ENCODE measurements at places on chromosomes 4 and X.

GRCh38 chrX:140502491-140503237 lies 2.2 kb downstream of the SOX3 start:
- DNase-seq = no peak

DNA sequence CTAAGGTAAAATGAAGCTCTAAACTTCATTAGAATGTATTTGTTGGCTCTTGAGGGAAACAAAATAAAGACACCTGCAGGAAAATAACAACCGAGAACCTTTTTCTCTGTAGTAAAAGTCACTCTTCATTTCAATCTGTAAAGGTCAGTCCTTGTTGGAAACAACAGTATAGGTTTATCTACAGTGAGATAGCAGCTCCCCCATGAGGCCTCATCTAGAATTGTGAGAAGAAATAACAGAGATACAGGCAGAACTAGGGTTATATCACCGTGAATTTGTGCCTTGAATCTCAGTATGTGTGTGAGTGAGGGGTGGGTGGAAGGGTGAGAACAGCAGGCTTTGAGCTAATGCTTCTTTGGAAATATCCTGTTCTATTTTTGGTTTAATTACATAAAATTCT lies 107.8 kb upstream of the FMR1 start:
- DNase-seq = no peak

- DNase-seq = no peak
Observed at GRCh38 chr4:32180086-32180485, 1459.9 kb downstream of the PCDH7 start.

- DNase-seq = no peak
Observed at GRCh38 chr4:39528061-39528465, 824 bp upstream of the UGDH start.

- DNase-seq = no peak
Observed at GRCh38 chr4:37220685-37221084, 23.9 kb upstream of the NWD2 start.

DNA sequence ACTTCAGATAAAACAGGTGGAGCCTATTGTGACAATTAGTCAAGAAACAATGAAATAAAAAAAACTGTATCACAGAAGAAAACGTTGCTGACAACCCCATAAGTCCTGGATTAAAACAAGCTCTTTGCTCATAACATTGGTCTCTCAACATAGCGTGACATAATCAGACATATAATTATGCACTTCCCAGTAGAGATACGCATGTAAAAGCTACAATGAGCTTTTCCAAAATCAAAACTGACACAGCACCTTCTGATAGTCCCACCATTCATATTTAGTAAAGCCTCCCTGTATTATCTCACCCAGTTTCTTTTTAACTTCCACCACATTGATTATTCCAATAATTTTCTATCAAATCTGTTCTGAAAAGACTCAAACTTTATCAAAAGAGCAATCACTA lies 372.1 kb upstream of the SMIM31 start:
- DNase-seq = no peak

DNA sequence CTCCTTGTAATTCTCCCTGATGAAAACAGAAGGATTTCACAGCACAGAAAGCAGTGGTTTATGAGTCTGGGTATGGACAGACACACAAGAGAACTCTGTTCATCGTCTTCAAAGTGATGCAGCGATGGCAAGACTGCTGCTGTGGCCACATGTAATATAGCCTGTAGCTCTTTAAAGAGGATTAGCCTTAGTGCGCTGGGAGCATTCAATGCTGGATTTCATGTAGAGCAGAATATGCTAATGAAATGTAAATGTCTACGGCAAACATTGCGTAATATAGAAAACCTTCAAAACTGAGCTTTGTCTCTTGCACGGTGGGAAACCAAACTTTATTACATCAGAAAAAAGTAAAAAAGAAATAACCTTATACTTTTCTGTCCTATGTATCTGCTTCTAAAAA lies 42.9 kb downstream of the ALPK1 start:
- DNase-seq = no peak

DNA sequence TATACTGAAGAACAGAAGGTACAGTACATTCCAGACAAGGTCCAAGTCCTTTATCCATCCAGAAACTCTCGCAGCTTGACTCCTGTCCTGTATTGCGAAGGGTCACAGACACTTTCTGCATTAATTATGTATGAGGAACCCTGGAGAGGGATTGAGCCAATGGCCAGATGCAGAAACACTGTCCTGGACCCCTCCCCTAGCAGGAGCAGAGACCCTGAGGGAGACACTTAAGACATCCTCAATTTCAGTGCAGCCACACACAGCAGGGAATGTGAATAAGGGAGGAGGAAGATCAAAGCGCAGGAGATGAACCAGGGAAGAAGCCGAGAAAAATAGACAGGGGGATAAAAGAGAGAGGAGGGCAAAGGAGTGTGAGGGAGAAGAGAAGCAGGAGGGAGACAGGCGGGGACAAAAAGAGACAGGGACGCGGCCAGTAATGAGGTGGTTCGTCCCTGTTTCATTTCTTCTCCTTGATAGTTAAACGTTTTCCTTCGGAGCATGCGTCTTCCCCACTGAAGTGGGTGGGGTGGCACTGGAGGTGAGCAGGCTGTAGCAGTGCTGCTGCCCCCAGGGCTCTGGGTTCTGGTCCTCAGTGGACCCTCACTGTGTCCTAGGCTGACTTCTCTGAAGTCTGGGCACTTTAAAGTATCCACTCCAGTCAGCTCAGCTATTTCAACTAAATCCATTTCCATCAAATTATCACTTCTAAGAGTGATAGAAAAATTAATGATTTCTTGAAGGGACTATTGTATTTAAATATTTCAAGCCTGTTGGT lies 356.4 kb upstream of the NOCT start:
- DNase-seq = no peak

- DNase-seq = no peak
Observed at GRCh38 chr4:43425206-43425605, 532.7 kb downstream of the GRXCR1 start.

DNA sequence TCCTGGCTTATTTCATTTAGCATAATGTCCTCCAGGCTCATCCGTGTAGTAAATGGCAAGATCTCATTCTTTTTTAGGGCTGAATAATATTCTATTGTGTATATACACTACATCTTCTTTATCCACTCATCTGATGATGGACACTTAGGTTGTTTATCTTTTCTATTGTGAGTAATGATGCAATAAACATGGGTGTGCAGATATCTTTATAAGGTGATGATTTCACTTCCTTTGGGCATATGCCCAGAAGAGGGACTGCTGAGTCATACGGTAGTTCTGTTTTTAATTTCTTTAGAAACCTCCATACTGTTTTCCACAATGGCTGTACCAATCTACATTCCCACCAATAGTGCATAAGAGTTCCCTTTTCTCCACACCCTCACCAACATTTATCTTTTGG lies 317.6 kb upstream of the CNKSR2 start:
- DNase-seq = no peak

- no peak for DNase-seq
Observed at GRCh38 chr4:159367781-159368080, 264.9 kb downstream of the RAPGEF2 start.

DNA sequence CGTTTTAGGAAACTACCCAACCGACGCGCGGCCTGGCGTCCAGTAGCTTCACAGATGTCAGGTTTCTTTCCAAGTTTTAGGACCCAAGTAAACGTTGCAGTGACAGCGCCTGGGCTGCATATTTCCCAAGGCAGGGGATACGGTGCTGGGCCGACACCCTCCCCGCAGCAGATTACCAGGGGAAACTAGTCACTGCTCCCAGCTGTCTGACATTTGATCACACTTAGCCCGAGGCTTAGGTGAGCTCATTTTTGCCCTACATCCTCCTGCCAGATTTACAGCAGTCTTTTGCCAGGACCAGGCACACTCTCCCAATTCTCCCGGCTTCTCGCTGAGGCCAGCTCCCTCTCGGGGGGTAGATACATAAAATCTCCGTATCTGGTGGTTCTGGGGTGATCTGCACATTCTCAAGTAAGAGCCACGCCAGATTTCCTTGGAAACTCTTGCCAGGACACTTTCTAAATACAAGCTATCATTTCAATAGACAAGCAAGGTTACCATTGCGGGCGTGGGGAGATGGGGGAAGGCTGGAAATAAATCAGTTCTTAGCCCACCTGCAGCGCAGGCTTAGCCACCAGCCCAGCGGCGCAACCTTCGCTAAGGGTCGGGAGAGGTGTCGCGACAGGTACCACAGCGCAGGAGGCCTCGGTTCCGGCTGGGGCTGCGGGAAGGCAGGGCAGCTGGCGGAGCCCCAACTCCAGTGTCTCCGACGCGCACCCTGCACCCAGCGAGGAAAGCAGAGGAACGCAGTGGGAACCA lies 2.5 kb upstream of the SOX3 start:
- no peak for DNase-seq

DNA sequence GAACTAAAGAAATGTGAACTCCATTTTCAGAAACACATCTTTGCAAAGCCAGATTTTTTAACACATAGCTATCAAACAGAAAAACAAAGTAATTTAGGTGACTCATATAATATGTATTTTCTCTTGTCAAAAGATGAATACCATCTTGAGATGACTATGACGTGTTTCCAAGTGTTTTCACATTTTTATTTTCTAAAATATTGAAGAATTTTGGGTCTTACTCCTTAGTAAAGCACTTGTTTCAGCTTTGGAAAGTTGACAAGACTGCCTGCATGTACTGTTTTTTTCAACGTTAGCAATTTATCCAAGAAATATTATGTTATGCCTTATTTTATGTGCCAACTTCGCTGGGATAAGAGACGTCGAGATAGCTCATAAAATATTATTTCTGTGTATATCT lies 733.9 kb upstream of the EPHA5 start:
- DNase-seq = no peak

GRCh38 chr4:15012017-15012788 lies 9.9 kb downstream of the CPEB2 start:
- DNase-seq = no peak

GRCh38 chr4:54296548-54297203 lies 67.6 kb downstream of the PDGFRA start:
- DNase-seq = no peak

- no peak for DNase-seq
Observed at GRCh38 chrX:11704725-11705495, 39.2 kb upstream of the ARHGAP6 start.

- no peak for DNase-seq
Observed at GRCh38 chr4:130484826-130485225, 1388.9 kb downstream of the C4orf33 start.

DNA sequence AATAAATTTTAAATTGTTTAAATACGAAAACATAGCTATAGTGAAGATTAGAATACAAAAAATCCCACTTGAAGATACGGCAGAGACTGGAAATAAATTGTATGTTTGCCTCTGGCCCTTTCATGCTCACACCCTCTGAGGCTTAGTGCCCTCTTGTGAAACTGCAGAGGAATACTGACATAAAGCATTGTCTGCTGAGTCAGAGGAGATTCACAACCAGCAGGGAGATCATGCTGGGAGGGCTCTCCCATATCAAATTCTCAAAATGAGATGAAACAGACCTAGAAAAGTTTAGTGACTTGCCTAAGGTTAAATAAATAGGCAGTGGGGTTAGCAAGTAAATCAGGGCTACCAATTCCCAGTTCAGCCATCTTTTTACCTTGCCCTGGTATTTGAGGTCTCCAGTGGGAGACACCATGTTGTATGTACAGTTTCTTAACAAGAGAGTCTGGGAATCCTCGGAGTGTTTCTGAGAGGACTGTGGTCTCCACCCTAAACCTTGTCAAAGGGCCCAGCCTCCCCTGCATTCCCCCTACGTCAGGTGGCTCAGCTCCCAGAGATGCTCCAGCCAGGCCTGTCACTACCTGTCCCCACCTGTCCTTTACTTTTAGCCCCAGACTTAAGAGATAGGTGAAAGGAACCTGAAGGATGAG lies 581.4 kb upstream of the DIPK2B start:
- no peak for DNase-seq

DNA sequence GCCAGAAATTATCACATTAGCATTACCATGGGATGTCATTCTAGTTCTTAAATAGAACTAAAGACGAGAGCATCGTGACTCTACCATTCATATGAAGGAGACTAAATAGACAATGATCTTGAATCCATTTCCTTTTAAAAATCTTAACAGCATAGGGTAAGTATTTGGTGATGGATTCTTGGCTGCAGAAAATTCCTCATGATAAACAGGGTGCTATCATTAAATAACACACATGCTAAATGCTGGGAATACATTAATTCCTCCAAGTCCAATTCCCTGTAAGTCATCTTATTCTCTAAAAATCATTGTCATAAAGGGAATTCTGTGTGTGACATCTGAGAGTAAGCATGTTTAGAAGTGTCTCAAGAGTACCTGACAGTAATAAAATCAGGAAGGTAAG lies 470.4 kb upstream of the MAGEB2 start:
- no peak for DNase-seq

GRCh38 chr4:7960790-7961655 lies 21.4 kb upstream of the AFAP1 start:
- DNase-seq = no peak

- DNase-seq = no peak
Observed at GRCh38 chr4:99362768-99363167, 10.2 kb upstream of the ADH1C start.

DNA sequence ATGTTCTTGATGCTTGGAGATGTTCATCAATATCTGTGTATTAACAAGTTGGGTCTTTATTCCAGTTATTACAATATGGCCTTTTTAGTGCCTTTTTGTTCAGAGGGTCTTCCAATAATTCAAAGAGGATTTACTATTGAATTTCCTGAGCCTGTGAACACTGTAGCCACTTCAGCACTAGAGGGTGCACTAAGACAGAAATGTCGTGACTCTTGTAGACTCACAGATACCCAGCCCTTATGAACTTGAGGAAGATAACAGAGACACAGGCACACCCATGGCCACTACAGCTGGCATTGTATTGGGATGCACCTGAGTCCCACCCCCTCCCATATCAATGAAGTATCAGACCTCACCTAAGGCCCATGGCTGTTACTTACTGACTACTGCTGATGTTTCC lies 54.4 kb upstream of the ACTRT1 start:
- DNase-seq = no peak

GRCh38 chr4:25856756-25857155 lies 6.0 kb downstream of the SEL1L3 start:
- DNase-seq = no peak

- no peak for DNase-seq
Observed at GRCh38 chr4:10108818-10109783, 7.5 kb downstream of the WDR1 start.

- no peak for DNase-seq
Observed at GRCh38 chr4:27666943-27667342, 806.3 kb downstream of the STIM2 start.

- no peak for DNase-seq
Observed at GRCh38 chr4:8316911-8317351, 47.4 kb downstream of the HTRA3 start.

DNA sequence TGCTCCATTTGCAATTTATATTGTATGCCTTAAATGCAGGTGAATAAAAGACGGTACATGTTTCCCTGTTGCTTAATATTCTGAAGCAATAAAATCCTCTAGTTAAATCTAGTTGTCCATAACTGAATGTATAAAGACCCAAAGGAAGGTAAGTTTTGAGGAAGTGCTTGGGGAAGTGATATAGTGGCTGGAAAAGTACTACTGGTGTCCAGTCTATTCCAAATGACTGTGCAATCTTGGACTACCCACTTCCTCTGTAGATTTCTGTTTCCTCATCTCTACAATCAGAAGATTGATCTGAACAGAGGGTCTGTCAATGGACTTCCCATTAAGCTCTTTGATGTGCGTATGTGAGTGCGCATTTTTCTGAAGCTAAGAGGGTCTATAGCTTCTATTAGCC lies 17.0 kb downstream of the SNCA start:
- no peak for DNase-seq

All from NCI-H1417 treated with DMSO at 0.1 percent for 48 hours (cell line).